ENCODE measurements at places on chromosomes 1 and 21. TPM values are rescaled to one million over a fixed set of nuclear protein-coding genes. Genes with fewer than 3 reads are reported as not detected.

RTCA gene
- total RNA-seq = 27.6 TPM

CNR2 gene
- total RNA-seq = not detected

TMCC2 gene
- 1.1 TPM for total RNA-seq

PBX1 gene
- 34.2 TPM for total RNA-seq

TDRD5 gene
- not detected for total RNA-seq

Measured in subcutaneous preadipocyte (primary cell).